MG63 (cell line): ENCODE measurements at places on chromosomes 3 and 15. TPM values are rescaled to one million over a fixed set of nuclear protein-coding genes. Genes with fewer than 3 reads are reported as not detected.

Gene ALDH1A2
- total RNA-seq, result 0.99 TPM in 1 of 2 replicates, not detected in the other

DNA sequence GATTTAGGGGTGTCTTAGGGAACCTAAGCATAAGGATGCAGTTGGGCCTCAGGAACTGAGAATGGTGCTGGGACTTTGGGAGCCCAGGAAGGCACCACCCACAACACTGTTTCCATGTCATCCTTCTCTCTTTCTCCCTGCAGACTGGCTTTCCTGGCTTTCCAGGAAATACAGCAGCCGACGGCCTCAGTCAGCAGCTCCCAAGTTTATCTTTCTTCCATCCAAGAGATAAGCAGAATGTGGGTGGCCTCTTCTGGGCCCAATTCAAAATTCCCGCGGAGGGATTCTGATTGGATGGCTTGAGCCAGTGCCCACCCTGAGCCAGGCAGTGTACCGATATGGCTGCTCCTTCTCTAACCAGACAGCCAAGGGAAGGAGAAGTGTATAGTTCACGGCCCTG is 4.5 kb upstream of the CLN6 start:
- no peak for DNase-seq

GRCh38 chr3:56928379-56929068 is 126.8 kb upstream of the ARHGEF3 start:
- DNase-seq, result no peak

Gene VEPH1
- not detected in 2 replicates for total RNA-seq
